ENCODE measurements at places on chromosomes 5 and 9. TPM values are rescaled to one million over a fixed set of nuclear protein-coding genes. Genes with fewer than 3 reads are reported as not detected.

The TMEM252 gene
- total RNA-seq, result not detected

The SIT1 gene
- 1.3 TPM for total RNA-seq

The MOB3B gene
- total RNA-seq, result 9.8 TPM

The TRAF2 gene
- total RNA-seq, result 48.8 TPM

The C5orf24 gene
- 22.6 TPM for total RNA-seq

The MYORG gene
- total RNA-seq, result 5.6 TPM

The AHRR gene
- 2.2 TPM for total RNA-seq

The GCNT1 gene
- total RNA-seq, result 33.7 TPM

The DOCK8 gene
- 2.3 TPM for total RNA-seq

The ALDH7A1 gene
- total RNA-seq, result 148 TPM

The PHF24 gene
- 0.68 TPM for total RNA-seq

The WDR38 gene
- total RNA-seq, result not detected
